Stimulated activated CD8-positive, alpha-beta memory T cell treated with anti-CD3 and anti-CD28 coated beads, Interleukin-15, amount 100 ng/mL, for 1 hour (primary cell): ENCODE measurements at places on chromosomes 2 and 18.

DNA sequence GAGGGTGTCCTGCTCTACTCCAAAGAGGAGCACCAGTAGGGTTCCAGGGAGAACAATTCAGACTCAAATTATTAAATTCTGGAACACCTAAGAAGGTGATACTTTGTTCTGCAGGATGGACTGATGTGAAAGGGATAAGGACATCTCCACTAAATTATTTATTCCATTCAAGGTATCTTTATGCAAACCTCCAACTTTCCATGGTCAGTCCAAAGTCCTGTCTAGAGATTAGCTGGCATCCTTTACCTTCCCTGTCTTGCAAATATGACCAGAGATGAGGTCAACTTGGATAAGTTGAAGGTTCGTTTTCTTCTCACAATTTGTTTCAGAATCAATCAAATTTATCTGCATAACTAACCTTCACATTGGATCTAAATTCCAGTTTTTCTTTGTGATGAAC is 8.7 kb upstream of the ZBTB14 start:
- no peak for DNase-seq

GRCh38 chr2:21037671-21038108 is 6.2 kb downstream of the APOB start:
- no peak for DNase-seq

DNA sequence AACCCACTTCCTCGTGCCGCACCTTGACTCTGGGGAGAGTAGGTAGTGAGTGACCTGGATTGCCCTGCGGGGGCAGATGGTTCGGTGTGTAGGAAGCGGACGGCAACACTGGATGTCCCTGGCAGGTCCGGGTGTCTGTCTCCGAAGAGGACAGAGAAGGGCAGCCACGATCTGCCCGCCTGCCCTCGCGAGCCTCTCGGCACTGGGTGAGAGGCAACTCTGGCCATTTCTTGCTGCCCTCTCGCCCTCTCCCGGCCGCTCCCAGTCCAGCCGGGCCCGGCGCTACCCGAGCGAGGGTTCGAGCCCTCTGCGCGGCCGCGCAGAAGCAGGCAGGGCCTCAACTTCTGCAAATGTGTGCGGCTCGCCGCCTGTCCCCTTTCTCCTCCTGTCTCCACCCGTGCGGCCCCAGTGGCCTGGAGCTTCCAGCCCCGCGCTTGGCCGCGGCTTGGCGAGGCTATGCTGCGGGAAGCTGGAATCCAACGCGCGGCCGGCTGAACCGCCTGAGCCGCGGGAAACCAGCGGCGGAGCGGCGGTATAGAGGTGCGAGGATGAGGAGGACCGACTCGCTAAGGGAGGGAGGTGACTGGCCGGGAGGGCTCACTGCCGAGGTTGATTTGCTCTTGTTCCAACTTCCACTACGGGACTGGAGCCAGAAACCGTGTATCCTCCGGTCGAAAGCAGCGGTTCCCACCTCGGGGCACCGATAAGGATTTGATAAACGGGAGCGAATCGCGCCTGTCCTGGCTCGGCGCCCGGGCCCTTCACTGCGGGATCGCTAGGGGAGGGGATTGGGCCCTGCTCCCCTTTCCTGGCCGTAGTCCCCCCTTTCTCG is 1.5 kb downstream of the EPAS1 start:
- no peak for DNase-seq

GRCh38 chr2:226905718-226906117 is 69.9 kb downstream of the RHBDD1 start:
- DNase-seq = no peak

DNA sequence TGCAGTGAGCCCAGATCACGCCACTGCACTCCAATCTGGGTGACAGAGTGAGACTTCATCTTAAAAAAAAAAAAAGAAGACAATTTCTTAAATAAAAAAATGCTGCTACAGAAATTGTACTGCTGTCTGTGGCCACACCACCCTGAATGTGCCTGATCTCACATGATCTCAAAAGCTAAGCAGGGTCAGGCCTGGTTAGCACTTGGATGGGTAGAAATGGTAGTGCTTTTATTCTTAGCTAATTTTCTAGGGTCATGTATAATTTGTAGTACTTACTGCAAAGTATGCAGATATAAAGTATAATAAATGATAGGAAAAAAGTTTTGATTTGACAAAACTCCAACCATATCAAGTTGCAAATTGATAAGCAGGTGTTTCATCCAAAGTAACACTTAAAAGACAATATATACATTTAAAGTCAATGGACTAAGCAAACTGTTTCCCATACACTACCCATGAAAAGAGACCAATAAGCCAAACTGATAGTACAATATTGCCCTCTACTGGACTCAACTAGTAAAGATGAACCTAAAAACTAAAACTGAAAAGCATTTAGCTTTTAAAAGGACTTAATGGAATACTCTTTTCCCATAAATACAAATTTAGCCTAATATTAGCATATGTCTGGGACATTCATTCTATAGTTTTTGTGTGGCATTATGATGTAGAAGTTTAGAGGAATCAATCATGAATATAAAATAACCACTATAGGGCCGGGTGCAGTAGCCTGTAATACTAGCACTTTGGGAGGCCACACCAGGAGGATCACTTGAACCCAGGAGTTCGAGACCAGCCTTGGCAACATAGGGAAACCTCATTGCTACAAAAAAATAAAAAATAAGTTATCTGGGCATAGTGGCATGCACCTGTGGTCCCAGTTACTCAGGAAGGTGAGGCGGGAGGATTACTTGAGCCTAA is 18.6 kb upstream of the PEX13 start:
- no peak for DNase-seq

GRCh38 chr18:29749704-29750103 is 1292.8 kb downstream of the DSC3 start:
- no peak for DNase-seq

DNA sequence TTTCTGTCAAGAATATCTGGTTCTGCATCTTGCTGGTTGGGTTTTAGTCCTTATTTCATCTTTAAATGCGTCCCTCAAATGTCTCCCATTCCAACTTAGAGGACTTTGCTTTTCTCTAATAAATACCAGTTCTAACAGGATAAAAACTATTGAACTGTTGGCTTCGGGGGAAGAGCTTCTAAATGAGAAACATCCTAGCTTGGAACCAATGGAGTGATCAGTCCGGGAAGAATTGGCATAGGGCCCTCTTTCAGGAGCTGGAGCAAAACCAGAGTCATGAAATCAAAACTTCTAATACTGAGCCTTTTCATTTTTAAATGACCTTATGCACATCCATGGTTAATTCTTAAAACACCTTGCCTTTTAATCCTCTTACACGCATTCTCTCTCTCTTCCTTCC is 401.6 kb upstream of the SMIM21 start:
- no peak for DNase-seq

DNA sequence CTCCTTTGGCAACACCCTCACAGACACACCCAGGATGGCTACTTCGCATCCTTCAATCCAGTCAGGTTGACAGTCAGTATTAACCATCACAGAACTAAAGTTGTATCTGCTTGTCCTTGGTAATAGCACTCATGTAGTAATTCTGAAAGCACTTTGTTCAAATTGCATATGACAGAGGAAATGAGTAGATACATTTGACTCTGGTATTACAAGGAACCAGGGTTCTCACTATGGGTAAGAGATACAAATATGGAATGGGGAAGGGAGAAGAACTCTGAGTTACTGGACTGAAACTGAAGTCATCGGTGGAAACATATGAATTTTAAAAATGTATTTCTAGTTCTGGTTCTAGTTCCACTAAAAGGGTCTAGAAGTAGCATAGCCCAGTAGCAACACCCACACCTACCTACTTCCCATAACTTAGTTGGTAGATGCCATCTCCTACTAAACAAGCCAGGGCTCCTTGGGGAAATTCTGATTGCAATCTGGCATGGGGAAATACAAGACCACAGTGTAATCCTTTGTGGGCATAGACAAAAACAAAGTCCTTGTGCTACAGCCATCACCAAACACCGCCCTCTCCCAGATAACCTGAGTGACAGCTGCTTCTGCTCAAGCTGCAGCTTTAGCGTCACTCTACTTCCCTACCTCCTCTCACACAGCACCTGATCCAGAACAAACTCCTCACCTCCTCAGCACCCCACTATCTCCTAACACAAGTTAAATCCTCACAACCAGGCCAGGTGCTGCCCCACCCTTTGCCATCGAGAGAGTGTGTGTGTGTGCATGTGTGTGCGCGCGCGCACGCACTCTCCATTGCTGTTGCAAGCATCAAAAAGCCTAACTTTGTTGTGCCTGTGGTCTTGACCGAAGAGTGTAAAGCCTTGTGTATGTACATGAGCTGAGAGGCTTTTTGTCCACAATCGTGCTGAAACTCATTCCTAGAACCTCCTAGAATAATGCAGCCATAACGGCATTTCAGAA is 31.4 kb upstream of the CD226 start:
- no peak for DNase-seq

DNA sequence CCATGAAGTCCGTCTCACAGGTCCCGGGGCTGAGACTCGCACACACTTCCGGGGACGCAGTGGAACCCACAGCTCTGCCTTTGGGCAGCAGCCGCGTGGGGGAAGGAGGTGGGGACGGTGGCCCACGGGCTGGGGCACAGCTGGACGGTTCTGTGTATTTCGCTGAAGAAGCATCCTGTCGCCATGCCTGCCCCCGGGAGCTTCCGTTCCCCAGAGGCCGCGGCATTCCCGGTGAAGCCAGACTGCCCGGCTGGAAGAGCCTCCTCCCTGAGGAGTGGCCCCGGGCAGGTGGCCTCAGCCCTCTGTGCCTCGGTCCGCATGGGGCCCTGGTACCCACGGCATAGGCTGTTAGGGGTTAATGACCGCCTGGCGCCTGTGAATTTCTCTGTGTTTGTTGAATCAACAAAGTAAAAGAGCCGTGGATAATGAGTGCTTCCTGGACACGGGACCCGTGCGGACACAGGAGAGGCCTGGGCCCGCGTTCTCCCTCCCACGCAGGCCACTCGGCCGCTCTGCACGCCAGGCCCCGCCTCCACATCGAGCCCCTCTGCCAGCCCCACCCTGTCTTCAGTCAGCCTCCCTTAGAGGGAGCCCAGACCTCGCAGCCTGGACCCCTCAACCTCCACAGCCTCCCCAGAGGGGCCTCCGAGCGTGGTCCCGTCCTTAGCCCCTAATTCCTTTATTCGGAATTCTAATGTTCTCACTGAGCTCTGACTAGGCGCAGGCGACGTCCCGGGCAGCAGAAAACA is 51.0 kb downstream of the KCNG2 start:
- DNase-seq = no peak

GRCh38 chr2:106944215-106944614 is 58.2 kb upstream of the ST6GAL2 start:
- DNase-seq = no peak

DNA sequence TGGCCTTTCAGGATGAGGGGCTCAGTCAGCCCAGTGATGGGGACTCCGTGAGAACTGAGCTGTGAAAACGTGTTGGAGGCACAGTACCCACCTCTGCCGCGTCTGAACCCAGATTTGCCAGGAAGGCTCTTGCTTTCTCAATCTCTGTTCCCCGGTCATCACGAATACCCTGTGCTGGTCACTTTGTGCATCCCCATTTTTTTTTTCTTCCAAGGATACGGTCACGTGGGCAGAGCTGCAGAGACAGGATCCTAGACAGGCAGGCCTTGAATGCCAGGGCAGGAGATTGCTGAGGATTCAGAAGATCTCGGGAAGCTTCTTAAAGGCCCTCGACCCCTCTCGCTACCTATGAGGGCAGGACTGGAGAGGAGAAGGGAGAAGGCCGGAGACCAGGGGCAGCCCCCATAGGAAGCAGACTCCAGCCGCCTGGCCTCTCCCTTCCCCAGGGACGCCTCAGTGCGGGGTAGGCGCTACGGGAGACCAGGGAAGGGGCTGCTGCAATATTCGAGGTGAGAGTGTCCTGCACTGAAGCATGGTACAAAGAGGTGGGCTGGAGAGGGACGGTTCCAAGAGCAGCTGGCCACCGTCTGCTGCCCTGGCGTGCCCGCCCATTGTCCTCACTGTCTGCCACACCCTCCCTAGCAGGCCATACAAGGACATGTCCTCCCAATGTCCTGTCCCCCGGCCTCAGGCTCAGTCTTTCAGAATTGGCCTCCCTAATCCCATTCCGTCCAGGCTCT is 29.0 kb upstream of the TAF1B start:
- DNase-seq = no peak

DNA sequence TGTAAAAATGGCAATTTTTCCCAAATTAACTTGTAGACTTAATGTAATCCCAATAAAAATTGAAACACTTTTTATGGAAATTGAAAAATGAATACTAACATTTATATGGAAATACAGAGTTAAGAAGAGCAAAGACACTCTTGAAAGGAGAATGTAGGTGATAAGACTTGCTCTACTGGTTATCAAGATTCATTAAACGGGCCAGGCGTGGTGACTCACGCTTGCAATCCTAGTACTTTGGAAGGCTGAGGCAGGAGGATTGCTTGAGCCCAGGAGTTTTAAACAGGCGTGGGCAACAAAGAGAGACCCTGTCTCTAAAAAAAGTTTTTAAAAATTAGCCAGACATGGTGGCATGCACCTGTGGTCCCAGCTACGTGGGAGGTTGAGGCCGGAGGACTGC is 29.5 kb upstream of the ZNF396 start:
- DNase-seq = no peak

- no peak for DNase-seq
Observed at GRCh38 chr2:216497382-216498069, 1.1 kb upstream of the RPL37A start.

GRCh38 chr2:120508567-120509041 is 162.7 kb downstream of the INHBB start:
- no peak for DNase-seq

DNA sequence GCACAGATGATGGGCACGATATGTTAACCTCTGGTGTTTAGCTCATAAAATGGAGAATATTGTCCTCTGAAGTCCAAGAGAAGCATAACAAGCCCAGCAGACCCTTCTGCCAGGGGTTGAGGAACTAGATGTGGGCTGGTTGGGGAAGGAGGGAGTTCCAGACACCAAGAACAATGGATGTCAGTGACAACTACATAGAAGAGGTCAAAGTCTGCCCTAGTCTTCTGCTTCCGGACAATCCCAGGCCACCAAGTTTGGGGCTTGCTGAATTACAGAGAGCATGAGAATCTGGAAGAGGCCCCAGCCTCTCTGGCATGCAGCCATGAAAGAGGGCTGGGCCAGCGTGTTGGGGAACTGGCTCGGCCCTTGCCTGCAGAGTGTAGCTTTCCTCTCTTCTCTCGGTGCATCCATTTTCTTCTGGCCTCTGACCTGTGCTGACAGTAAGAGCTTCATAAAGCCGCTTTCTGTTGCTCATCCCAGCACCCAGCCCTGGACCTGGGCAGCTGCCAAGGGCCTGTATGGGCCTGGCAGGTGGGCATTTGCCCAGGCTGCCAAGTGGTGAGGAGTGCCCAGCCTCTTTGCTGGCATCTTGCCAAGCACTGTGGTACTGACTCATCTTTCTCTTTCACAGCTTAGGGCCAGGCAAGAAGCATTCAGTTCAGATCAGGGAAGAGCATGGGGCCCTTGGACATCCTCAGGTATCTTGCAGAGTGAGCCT is 14.6 kb upstream of the LAPTM4A start:
- no peak for DNase-seq

- DNase-seq = no peak
Observed at GRCh38 chr18:61882296-61883004, 10.4 kb downstream of the RNF152 start.

- DNase-seq = no peak
Observed at GRCh38 chr2:149616681-149617456, 29.3 kb upstream of the MMADHC start.

DNA sequence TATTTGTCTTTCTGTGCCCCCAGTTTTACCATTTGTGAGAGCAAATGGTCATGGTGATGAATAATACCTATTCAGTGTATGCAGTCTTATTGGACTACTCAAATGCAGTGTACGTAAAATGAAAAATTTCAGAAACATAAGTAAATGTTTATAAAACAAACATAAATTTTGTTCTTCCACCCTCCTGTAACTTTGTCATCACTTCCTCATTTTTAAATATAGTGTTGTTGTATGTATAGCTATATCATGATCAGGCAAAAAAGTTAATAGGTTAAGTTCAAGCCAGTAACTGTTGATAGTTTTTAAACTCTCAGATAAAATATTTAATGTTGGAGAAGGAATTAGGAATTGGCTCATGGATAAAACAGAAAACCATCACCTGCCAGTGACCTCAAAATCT is 93.2 kb downstream of the KLF7 start:
- DNase-seq = no peak
